ENCODE measurements at places on chromosomes 6 and 20.

GRCh38 chr6:19833947-19834346 lies 3.2 kb upstream of the ID4 start:
- DNase-seq = no peak

DNA sequence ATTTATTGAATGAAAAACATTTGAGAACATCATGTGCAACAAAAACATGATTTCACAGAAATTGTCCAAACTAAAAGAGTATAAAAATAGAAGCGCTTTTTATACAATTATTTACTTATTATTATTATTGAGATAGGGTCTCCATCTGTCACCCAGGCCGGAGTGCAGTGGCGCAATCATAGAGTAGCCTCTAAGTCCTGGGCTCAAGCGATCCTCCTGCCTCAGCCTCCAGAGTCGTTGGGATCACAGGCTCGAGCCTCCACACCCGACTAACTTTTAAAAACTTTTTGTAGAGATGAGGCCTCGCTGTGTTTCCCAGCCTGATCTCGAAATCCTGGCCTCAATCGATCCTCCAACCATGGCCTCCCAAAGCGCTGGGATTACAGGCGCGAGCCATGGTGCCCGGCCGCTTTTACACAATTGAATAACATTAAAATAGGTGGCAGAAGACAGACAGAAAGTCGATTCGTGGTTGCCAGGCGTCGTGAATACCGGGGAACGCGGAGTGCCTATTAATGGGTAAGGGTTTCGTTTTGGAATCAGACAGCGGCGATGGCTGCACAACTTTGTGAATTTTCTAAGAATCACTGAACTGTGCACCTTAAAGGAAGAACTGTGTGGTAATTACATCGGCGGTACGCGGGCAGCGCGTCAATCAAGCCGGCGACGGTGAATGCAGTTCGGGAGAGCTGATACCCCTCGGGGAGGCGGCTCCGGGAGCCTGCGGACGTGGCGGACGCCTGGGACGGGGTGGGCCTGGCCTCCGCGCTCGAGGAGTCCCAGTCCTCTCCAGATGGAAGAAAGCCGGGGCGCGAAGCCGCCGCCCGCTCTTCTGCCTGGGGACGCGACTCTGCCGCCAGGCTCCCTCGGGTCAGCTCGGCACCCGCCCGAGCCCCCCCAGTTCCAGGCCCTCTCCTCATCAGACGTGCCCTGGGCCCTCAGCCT lies 807 bp downstream of the TBC1D20 start:
- DNase-seq = peak; percentile 35

DNA sequence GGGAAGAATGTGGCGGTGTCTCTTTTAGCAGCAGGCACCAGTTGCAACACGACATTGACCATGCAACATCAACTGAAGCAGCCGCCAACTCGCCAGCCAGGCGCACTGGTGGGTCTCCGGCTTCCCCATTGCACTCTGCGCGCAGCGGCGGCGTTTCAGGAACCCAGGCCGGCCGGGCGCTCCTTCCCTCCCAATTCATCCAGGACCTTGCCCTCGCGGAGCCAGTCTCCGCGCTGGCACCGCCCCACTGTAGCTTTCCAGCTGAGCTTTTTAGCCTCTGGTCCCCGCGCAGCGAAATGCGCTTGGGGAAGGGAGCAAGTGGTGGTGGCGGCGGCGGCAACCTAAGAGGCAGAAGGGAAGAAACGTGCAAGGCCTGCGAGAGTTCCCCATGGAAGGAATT lies 297.9 kb upstream of the RIMS1 start:
- DNase-seq = no peak

DNA sequence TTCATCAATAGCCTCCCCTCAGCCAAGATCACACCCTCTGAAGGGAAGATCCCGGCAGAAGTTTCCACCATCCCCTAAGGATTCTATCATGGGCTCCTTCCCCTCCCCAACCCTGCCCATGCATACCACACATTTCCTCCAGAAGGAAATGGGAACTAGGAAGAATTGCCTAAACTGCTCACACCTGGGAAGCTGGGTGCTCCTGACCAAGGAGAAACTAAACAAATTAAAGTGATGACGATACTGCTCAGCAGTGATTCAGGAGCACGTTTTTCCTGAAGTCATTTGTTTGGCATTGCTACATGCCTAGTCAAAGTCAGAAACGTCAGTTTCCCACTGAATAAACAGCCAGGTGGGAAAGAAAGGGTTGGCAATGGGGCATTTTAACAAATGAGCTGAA lies 136.1 kb upstream of the CDYL start:
- no peak for DNase-seq

GRCh38 chr6:103105686-103106085 lies 1712.2 kb downstream of the GRIK2 start:
- no peak for DNase-seq

DNA sequence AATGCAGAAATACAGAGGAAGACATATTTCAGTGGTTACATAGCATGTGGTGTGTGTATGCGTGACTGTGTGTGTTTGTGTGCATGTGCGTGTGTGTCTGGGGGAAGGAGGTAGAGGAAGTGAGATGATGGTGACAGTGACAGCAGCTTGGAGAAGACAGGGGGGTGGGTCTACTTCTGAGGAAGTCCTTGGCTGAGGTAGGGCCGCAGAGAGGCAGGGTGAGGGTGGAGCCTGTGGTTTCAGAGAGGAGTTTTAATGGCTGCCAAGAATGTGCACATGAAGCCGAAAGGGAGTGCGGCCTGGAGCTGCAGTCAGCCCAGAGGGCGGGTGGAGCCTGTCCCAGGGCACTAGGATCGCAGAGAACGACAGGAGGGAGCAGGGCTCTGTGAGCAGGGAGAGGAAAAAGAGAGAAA lies 22.7 kb upstream of the RNF24 start:
- peak; percentile 84 for DNase-seq

- DNase-seq = peak; percentile 35
These were observed 120.2 kb downstream of the QRSL1 start for GRCh38 chr6:106749609-106750008.

DNA sequence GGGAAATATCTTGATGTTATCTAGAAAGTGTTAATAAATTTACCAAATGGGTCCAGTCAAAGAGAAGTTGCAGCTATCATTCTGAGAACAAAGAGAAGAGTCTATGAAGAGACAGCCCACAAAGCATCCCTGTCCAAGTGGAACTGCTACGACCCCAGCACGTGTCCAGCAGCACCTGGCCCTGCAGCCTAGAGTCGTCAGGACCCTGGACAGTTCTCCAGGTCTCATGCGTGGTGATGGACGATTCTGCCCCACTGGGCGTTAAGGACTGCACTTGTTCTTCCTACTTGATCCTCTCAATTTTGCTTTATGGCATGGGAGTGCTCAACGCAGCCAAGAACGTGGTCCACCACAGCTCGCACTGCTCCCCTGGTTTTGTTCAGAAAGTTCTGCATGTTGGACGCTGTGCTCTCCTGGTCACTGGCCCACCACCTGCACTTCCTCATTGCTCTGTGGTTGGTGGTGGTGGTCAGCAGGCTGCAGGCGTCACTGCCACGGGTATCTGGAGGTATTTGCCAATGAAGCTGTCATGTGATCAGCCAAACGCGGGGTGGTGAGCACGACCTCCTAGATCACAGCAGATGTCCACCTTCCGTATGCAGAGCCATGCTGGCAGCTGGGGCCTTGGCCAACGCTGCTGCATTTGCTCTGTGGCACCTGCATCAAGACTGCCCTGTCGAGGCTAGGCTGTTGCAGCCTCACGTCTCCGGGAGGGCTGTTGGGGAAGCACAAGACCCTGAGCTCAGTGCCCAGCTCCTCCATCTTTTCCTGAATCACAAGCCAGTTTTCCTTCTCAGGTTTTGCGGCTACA lies 356.4 kb downstream of the CDH4 start:
- DNase-seq = peak; percentile 48

DNA sequence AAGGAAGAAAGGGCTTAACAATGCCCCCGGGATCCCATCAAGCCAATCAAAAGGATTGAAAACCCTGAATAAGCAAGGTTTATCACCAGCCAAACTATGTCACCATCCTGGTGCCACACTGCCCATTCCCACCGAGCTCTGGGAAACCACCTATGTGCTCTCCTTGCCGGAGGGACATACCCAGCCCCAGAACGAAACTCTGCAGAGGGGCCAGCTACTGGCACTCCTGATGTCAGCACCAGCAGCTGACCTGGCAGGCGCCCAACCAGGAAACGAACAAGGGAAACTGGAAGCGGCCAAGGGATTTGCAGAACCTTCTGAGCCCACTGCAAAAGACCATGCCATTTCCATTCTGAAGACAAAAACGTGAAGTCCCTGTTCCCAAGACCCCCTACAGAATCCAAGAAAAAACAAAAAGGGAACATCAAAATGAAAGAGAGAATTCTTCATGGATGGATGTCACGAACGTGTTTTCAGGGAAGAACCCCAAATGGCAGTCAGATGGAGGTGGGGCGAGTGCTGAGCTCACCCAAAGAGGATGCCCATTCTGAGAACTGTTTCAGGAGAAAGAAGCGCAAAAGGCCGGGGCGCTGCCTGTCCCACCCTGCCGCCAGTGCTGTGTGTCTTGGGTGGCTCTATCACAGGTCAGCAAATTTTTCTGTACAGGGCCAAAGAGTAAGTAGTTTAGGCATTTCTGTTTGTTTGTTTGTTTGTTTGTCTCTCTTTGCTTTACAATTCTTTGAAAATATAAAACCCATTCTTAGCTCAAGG lies 305.2 kb downstream of the ESR1 start:
- no peak for DNase-seq

GRCh38 chr20:45752746-45753145 lies 30.6 kb downstream of the SPINT4 start:
- DNase-seq = no peak

- no peak for DNase-seq
These were observed 10.4 kb upstream of the ABHD16B start for GRCh38 chr20:63850689-63851547.

All from fibroblast of upper back skin (primary cell).